ENCODE measurements at places on chromosomes 1 and 21.

DNA sequence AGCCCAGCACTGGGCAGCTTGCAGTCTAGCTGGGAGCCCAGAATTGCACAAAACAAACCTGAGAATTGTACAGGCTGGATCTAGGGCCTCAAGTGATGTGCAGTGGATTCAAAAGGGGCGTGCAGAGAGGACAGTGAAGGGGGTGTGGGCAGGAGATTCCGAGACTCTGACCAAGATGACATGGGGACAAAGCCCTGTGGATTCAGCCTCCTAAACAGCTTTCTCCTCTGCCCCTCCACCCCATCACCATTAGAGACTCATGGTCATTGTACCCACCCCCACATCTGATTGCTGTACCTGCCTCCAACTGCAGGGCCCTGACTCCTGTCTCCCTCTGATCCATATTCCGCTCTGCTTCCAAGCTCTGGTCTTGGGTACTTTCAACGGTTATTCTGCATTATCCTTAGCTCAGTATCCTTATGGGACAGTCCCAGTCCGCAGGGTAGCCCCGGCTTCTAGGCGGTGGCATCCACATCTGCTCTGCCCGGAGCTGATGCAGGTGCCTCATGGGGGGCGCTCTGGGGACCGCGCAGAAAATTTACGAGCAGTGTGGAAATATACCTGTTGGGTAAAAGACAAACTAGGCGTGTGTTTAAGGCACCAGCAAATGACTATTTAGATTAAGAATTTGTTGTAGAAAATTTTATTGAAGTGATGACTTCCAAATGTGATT lies 1.7 kb upstream of the BMP8A start:
- no peak for DNase-seq

GRCh38 chr1:18384059-18384458 lies 96.7 kb upstream of the KLHDC7A start:
- no peak for DNase-seq

DNA sequence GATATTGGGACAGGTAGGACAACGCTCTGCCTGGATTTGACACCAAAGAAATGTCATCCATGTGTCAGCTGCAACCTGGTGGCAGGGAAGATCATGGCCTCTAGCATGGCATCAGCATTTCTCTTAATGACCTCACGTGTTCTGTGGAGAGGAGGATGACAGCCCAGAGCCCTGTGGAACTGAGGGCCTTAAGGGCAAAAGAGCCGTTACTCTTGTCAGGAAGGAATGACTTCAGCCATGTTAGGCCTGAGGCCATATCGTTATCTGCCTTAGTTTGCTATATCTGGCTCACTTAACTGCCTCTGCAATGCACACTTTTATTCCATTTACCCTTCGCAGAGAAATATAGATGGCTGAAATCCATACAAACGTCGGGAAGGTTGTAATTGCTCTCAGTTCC lies 83.2 kb upstream of the PBX1 start:
- no peak for DNase-seq

DNA sequence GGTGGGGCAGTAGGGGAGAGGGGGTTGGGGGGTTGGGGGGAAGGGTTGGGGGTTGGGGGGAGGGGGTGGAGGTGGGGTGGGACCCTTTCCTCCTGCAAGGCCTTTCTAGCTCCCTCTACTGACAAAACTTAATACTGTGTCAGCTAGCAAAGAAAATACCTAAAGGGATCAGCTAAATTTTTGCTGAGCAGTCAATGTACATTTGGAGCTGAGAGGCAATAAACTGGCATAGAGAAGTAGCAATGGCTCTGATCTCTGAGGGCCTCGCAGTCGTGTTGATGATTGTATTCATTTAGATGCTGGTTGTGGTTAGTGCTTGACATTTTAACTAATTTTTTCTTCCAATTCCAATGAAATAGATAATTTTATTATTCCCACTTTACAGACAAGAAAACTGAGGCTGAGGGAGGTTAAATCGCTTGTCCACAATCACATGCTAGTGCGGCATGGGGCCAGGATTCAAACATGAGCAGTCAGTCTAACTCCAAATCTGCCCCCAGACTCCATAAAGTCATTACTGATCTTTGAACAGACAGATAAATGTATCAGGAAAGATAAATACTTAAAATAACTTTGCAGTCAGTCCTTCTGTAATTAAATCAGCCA lies 357.1 kb downstream of the DISC1 start:
- no peak for DNase-seq

DNA sequence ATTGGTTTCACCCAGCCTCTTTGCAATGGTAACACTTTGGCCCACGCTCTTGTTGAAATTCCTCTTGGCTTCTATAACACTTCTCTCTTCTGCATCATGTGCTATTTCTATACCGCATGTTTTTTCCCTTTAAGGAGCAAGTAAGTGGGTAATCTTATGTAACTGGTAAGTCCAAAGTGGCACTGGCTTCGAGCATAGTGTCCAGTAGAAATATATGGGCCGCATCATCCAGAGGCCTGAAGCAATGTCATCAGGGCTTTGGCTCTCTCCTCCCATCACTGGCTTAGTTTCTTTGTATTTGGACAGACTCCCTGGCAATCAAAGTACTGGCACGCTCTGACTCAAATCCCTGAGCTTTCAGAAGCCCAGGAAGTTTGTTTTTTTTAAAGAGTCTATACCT lies 17.5 kb downstream of the CHML start:
- no peak for DNase-seq

GRCh38 chr1:232795497-232796053 lies 9.6 kb upstream of the MAP10 start:
- peak; percentile 31 for DNase-seq

DNA sequence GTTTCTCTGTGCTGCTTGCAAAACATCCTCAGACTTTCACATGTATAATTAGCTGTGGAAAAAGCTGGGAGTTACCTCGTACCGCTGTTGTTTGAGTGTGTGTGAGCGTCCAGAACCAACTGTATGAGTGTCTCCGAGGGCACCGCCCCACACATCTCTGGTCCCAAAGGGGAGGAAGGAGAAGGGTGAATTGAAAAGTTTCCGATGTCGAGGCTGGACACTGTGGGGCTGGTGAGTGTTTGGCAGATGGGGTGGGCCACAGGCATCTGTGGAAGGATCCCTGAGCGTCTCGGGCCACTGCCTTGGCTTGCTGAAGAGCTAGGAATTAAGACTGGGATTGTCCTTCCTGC lies 1.2 kb downstream of the ATP2B4 start:
- peak; percentile 51 for DNase-seq

DNA sequence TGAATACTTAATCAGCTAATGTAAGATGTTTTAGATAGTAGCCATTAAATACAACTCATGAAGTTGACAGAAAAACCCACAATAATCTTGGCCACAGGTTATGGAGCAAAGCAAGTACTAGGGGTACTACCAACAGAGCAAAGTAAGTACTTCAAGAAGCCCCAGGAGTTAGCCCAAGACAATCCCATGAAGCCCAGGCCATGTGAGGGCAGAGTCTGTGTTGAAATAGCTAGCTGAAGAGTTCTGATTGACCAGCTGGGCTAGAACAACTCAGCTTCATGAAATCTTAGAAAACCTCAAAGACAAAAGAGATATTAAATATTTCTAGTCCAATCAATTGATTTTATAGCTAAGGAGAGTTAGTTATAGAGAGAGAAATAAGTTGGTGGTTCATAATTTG lies 212.9 kb upstream of the HOOK1 start:
- no peak for DNase-seq

DNA sequence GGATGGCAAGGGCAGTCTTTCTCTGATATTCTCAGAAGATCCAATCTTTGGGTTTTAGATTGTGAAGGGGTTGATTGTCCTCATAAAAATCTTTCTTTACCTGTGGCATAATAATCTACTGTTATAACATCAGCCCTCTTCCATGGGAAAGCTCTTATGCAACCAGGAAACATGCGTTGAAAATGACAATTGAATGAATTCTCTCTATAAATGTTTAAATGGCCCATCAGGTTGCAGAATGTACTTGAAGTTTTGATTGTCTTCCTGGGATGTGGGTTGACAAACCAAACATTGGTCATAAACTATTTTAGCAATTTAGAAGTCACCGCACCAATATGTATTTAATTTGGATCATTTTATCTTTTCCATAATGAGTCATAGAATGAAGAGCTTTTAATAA lies 31.7 kb upstream of the ITLN1 start:
- DNase-seq, result no peak

- no peak for DNase-seq
Measured at GRCh38 chr1:246629030-246629429, 62.8 kb downstream of the CNST start.

DNA sequence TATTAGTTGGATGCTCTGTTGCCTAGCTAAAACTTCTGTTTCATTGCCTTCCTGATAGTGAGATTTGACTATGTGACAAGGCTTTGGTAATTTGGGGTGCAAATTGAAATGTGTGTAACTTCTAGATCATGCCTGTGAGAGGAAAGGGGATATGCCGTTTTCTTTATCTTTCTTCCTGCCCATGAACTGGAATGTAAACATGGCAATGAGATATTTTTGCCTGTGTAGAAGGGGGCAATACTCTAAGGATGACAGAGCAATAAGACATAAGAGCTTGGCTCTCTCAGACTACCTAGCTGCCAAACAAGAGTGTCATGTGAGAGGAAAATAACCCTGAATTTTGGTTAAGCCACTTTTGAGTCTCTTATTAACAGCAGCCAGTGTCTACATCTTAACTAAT lies 49.7 kb downstream of the RAP1A start:
- DNase-seq, result no peak

DNA sequence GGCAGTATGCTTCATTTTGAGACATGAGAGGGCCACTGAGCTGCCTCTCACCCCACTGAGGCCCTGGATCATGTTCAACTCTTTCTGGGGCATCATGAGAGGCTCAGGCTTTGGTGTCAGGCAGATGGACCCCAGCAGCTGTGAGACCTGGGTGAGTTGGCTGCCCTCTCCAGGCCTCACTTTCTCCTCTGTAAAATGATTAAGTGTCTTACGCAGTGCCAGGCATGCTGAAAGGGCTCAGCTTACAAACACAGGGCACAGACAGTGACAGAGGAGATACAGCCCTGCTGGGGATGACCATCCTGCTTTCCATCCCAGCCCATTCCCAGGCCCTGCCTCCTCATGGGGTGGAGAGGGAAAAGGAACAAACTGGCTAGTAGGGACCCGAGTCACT lies 387.4 kb downstream of the MATN1 start:
- no peak for DNase-seq

DNA sequence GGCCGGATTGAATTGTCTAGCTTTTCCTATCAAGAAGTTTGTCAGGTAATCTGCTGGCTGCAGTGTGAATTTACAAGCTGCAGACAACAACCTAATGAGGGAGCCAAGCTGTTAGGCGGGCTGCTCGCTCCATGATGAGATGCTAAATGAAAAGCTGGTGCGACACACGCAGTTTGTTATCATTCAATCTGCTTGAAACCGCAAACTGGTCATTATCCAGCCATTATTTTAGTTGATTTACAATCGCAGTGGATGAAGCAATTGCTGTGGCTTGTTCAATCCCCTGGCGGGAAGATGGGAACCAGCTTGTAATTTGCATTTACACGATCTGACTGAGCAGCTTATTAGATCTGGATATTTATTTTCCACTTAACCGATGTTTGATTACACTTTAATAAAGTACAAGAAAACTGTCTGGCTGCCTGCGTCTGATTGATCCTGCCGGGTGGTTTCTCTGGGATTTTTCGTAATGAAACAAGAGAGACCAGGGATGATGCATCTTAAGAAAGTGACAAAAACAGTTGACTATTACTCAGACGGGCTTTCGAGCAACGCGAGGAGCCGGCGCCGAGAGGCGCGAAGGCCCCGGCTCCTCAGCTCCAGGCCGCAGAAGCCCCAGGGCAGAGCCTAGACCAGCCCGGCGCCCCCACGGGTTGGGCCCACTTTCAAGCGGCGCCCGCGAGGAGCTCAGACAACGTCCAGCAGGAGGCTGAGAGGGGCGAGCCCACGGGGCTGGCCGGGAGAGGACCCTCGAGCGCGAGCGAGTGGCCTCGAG lies 118.0 kb upstream of the BARHL2 start:
- peak; percentile 13 for DNase-seq

DNA sequence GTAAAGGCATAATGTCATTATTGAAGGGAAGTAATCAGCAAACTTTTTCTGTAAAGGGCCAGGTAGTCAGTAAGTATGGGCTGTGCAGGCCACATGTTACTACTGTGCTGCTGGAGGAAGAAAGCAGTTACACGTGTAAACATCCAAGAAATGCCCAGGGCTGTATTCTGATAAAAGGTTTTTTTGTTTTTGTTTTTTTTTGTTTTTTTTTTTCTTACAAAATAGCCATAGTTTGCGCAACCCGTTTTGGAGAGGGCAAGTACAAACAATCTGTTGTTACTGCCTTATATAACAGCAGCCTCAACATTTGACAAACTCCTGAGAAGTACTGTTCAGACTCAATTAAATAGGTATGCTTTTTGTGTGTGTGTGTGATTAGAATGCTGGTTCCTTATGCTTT lies 26.7 kb upstream of the MTMR11 start:
- peak; percentile 86 for DNase-seq

GRCh38 chr1:246828818-246829217 lies 102.9 kb downstream of the AHCTF1 start:
- DNase-seq, result no peak

DNA sequence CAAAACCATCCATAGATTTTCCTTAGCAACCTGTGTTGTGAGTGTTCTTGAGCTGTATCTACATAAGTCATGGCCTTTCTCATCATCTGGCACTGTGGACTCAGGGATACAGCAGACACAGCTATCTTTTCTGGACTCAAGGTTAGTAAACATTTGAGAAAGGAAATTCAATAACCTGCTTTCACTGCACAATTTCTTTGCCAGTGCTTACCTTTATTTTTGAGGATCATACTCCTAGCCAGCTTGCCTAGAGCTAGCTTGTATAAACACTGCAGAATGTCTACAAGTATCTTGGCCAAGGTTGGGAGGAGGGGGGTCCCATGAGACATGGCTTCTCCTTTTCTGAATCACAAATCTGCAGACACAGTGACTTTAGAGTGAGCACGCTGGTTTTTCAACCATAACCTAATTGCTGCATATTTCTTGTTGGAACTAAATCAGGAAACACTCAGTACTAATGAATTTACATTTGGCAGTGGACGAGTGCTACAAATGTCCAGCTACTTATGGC lies 27.2 kb downstream of the ADAMTS5 start:
- no peak for DNase-seq

DNA sequence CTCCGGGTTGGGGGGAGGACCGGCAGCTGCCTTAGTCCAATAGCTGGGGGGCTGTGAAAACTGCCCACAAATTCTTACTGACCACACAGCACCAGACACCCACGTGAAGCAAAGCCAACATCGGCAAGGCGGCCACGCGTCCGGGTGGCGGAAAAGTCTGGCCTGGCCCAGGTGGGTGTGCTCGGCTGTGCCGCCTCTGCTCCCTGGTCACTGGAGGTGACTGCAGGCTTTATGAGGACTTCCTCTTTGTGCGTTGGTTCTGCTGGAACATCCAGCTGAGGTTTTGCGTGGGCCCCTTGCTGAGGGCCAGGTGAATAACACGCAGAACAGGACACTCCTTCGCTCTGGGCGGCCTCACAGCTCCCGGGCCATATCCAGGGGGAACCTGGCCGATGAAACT lies 35.4 kb downstream of the FAAP20 start:
- DNase-seq, result no peak

DNA sequence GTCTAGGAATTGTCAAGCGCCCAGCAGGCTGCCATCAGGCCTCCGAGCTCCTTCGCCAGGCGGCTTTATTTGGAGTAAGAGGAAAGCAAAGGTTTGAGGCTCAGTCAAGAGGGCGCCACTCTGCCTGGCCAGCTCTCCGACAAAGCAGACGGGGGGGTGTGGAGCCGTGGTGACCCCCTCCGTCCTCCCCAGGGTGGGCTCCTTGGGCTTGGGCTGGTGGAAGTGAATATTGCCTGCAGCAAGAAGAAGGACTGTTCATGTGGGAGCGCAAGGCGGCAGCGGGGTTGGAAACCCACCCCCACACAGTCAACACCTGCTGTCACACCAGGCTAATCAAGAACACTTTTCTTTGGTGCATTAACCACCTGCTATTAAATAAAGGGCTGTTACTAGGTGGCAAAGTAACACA lies 14.6 kb downstream of the EPHX1 start:
- DNase-seq, result no peak

Data from fibroblast of villous mesenchyme (primary cell).